NCI-H2029 treated with DMSO at 0.1 percent for 48 hours (cell line): ENCODE measurements at places on chromosomes 3 and 15.

DNA sequence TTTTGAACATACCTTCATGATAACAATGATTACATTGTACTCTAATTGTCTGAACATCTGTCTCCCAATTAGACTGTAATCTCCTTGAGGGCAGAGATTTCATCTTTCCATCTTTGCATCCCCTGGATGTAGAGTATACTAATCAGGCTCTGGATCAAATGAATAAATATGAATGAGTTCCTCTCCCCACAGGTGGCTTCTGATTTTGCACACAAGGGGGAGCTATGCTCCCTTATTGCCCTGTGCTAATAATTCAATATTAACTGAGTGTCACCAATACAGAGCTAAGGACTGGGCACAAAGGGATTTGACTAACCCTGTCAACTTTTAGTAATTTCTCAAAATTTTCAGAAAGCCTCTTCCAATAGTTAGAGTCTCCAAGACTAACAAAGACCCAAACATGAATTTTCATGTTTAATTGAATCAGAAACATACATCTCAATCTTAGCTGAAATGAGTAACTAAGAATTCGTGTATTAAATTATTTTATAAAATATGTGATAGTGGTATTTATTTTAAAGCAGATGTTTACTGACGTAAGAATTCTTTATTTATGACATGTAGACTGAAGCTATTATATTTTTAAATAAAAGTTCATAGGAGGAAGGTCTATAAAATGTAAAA is 3.0 kb downstream of the DUOXA1 start:
- no peak for DNase-seq

DNA sequence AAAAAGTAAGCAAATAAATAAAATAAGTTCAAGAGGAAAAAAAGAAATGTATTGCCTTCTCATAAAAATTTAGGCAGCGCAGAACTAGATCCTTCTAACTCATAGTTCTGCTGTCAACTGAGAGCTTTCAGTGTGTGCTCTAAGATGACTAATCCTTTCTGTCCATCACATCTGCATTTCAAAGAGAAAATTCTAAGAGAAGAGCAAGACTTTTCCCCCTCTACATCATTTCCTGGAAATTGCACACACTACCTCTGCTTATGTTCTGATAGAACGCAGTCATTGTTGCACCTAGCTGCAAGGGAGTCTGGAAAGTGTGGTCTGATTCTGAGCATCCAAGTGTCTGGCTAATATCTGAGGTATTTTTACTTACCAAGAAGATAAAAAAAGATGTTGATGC is 39.6 kb upstream of the SLCO3A1 start:
- DNase-seq: no peak

DNA sequence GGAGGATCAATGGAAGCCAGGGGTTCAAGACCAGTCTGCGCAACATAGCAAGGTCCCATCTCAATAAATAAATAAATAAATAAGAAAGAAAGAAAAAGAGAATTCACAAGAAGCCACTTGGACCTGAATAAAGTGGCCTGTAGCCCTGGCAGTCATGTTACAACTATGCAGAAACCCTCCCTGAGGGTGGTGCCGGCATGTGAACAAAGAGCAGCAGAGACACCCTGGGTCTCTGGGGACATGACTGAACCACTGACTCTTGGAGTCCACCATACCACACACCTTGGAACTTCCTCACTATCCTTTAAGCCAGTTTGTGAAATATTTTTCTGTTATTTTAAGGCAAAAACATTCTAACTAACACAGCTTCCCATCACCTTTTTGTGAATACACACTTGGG is 93.0 kb downstream of the MEIS2 start:
- no peak for DNase-seq

GRCh38 chr3:60463685-60464084 is 787.6 kb downstream of the FHIT start:
- DNase-seq: no peak

- DNase-seq: no peak
Measured at GRCh38 chr15:47944637-47945288, 176.0 kb upstream of the SLC24A5 start.

DNA sequence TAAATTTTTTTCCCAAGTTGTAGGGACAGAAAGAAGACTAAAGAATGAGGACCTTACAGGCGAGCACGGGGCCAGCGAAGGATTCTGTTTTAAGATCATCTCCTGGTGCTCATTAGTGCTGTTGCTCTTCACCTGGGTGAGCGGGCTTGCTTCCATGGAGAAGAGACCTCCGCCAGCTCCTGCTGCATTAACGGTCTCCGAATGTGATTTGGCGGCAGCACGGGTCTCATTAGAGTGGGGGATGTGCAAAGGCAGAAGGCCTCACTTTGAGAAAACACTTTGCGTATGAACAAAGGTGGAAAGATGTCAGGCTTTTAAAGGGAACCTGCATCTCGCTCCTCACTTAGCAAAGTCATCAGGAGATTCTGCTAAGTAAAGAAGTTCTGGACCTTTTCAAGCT is 753.4 kb upstream of the CFAP20DC start:
- DNase-seq: no peak

DNA sequence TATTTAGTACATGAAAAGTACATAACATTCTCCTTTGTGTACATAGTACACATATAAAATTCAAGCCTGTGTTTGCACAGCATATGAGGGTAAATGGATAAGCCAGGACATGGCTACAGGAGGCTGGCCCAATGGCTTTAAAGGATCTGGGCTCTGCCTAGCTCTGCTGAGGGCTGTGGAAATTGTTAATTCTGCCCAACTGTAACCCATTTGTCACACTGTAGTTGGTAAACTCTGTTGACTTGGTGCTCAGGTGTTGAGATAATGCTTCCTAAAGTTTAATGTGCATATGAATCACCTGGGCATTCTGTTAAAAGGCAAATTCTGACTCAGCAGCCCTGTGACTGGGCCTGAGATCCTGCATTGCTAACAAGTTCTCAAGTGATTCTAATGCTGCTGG is 196.5 kb upstream of the ZPLD1 start:
- DNase-seq: no peak
